SK-N-SH (cell line): ENCODE measurements at places on chromosomes 13 and 19.

DNA sequence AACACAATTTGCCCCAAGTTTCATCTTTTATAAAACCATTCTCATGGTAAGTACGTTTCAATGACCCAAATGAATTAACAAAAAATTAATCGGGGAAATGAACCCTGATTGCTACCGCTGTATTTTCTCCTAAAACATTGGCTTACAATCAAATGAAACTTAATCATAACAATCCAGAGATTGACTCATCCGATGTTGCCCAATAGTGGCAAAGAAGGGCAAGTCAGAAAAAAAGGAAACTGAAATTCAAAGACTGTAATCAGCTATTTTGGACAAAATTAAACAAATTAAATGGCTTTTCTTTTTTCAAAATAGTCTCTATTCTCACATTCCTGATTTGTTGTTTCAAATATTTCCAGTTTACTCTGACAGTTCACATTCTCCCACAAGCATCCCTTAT lies 3.9 kb upstream of the ACOD1 start:
- DNase-seq = no peak

DNA sequence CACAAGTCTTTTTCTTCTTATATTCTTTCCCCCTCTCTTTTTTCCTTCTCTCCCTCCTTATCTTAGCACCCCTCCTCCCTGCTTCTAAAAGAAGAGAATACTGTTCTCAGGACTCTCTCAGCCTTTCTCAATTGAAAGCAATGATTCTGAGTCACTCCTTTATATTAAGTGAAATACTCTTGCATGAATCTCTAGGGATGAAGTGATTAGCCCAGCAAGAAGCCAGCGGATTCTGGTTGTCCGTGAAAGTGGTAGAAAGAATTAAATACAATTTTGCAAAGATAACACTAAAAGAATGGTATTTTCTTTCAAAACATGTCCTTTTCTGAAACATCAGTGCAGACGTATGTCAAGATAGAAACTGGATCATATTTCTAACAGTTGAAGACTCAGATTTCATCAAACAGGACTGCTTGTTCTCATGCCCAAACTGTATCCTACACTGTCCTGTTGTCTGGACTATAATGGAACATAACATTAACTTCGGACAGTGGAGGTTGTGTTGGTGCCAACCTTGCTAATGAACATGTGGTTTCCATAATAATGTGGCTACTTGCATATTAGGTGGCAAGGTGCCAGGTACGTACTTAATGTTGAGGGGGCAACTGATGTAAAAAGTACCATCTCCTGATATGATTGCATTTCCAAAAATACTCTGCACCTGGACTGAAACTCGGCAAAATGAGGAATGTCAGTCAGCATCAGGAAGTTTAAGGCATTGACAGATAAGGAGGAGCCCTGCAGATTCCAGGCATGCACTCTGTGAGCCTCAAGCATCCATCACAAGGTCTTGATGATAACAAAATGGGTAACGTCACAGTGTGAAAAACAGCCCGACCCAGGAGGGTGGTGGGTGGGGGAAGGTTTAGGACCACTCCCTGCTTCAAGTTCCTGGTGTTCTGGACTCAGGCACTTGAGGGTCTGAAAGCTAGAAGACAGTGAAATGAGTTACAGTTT lies 357.2 kb downstream of the DLEU7 start:
- DNase-seq = peak; percentile 27

DNA sequence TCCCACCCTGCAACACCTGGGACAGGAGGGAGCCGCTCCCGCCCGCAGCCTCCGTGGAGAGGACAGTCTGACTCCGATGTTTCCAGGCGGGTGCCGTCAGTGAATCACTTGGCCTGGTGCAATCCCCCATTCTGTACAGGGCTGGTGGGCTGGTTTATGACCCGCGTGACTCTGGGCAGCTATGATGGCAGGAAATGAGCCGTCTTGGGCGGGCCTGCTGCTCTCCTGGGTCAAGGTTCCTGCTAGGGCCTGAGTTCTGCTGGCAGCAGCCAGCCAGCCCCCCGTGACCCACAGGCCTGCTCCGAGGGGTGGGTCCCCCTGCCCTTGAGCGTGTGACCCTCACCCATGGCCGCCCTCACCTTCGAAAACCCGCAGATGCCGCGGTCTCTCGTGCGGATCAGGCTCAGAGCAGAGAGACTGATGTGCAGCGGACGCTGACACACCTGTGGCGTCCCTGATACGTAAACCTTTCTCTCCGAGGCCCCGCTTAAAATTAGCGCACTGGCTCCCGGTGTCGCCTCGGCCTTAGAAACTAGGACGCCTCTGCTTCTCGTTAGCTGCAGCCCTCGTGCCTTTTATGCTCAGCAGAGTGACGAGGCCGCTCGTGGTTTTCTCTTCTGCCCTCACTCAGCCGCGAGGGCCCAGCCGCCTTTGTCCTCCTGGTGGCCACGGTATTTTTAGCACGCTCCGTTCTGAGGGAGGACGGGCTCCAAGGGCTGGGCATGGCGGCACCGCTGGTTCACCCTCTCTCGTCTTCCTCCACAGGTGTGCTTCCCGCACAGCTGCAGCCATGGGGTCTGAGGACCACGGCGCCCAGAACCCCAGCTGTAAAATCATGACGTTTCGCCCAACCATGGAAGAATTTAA lies 63.4 kb downstream of the KDM4B start:
- DNase-seq = no peak

DNA sequence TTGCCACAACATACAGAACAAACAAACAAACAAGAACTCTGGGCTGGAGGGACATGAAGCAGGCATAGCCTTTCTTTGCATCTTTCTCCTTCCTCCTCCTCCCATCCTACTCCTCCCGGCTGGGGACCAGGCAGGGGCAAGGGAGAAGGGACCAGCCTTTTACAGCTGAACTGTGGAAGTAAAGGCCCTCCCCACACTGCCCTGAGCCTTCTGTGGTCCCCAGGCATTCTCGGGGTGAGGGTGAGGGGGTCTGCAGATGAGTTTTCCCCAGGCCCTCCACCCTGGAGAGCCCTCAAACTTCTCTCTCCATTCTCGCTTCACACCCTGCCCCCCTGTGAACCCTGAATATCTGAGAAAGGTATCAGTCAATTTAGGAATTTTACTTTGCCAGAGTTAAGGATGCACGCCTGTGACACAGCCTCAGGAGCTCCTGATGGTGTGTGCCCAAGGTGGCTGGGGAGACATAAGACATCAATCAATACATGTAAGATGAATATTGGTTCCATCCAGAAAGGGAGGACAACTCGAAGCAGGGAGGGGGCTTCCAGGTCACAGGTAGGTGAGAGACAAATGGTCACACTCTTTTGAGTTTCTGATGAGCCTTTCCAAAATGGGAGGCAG lies 170.9 kb downstream of the COL4A1 start:
- no peak for DNase-seq

- no peak for DNase-seq
These were observed 1168.4 kb downstream of the SLITRK1 start for GRCh38 chr13:82713687-82714405.

DNA sequence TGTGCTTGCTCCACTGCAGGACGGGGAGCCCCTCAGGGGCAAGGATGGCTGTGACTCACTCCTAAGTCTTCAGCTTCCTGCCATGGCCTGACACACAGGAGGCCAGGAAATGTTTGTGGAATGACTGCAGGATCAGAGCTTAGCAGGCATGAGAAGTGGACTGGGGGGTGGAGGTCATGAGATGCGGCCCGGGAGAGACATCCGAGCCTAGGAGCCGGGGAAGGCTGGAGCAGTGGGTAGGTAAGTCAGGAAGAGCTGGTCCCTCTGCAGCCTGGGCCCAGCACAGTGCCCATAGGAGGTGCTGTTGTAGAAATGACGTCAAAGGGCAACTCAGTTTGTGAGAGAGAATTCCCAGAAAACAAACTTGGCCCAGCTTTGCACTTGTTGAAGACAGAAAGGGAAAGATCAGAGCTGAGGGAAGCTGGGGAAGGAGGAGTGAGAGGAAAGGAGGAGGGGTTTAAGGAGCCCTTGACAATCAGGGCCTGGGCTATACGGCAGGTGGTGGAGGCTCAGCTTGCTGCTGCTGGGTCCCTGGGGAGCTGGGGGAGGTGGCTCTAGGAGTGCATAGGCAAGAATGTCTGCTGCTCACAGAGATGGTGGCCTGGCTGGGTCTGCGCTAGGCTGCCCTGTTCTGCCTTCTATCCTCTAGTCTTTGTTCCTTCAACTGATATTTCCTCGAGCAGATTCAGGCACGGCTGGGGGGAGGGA lies 18.5 kb downstream of the POU2F2 start:
- no peak for DNase-seq

DNA sequence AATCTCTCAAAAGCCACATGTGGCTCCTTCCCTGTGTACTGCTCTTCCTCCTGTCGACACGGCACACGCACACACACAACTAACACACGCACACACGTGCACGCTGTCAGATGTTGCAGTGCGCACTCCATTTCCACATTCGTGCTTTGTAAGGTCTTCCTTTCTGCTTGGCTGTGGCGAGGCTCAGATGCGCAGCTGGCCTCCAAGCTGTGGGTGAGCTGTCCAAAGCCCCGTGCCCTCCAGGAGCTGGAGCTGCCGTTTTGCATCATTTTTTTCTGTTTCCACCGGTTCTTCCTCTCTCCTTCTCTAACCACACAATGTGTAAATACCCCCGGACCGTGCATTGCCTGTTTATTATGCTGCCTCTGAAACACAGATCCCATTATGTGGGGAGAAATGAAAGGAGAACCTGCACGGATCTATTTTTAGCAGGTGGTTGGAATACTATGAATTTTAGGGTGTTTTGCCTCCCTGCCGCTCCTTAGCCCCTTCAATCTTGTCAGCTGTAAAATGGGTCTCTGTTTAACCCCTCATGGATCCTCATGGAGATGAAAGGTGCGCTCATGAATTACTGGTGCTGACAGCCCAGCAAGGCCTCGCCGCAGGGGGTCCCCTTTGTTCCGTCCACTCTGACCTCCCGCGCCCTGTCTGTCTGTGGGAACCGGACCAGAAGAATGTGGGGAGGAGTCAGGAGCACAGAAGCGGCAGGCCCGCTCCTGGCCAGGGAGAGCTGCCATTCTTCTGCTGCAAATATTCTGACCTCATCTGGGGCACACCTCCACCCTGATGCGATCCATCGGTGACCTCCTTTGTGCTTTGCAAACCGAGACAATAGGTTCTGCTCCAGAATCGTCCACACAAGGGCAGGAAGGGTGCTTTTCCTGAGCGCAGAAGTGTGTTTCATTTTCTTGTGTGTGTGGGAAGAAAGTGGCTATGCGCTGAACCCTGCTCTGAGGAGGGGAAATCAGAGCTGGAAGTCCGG lies 137.7 kb downstream of the SOX1 start:
- no peak for DNase-seq

- DNase-seq = no peak
These were observed 63.5 kb upstream of the SPATA13 start for GRCh38 chr13:24097064-24097463.

- DNase-seq = no peak
These were observed 9.8 kb downstream of the PLK5 start for GRCh38 chr19:1533510-1534150.

GRCh38 chr13:38755793-38756192 lies 68.9 kb downstream of the FREM2 start:
- DNase-seq = no peak

GRCh38 chr19:13712767-13713201 lies 51.5 kb upstream of the MRI1 start:
- no peak for DNase-seq

DNA sequence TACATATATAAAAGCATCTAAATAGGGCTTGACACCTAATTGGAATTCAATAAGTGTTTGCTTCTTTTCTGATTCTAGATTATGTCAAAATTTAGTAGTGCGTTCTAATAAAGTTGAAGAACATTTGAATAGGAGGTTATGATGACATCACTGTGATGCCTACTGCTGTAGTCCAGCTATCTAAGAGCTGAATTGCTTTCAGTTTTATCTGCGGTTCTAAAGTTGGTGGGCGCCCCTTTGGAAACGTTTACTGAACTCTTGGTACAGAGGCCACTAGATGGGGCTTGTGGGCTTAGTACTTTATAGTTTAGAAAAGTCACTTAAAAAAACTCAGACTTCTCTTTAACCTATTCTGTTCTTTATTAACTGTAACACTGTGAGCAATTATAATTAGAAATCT lies 776.9 kb downstream of the GPC5 start:
- peak; percentile 62 for DNase-seq

GRCh38 chr13:39273953-39274738 lies 235.9 kb downstream of the NHLRC3 start:
- DNase-seq = no peak

- no peak for DNase-seq
These were observed 3.4 kb upstream of the UBE2L5 start for GRCh38 chr13:30418717-30419459.

- no peak for DNase-seq
These were observed 26.8 kb downstream of the ZNF350 start for GRCh38 chr19:51959791-51960190.

- no peak for DNase-seq
These were observed 416.4 kb downstream of the DCT start for GRCh38 chr13:94063096-94063495.

DNA sequence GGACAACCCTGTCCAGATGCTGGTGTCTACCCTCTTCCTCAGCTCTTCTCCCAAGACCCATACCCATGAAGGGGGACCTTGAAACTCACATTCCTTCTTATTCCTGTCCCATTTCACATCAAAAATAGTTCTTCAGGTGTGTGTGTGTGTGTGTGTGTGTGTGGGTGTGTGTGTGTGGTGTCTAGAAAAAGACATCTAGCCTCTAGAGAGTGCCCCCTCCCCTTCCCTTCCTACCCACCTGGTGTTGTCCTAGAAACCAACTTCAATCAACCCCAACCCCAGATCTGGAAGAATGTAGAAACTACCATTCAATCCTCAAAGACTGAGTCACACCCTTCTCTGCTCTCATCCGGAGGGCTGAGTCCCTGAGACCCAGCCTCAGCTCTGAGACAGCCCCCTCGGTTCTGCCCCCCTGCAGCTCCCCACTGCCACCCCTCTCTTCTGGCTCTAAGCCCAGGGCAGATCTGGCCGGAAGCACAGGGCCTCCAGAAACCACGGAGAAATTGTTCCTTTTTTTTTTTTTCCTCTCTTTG lies 3.5 kb downstream of the KCNN4 start:
- peak; percentile 69 for DNase-seq

DNA sequence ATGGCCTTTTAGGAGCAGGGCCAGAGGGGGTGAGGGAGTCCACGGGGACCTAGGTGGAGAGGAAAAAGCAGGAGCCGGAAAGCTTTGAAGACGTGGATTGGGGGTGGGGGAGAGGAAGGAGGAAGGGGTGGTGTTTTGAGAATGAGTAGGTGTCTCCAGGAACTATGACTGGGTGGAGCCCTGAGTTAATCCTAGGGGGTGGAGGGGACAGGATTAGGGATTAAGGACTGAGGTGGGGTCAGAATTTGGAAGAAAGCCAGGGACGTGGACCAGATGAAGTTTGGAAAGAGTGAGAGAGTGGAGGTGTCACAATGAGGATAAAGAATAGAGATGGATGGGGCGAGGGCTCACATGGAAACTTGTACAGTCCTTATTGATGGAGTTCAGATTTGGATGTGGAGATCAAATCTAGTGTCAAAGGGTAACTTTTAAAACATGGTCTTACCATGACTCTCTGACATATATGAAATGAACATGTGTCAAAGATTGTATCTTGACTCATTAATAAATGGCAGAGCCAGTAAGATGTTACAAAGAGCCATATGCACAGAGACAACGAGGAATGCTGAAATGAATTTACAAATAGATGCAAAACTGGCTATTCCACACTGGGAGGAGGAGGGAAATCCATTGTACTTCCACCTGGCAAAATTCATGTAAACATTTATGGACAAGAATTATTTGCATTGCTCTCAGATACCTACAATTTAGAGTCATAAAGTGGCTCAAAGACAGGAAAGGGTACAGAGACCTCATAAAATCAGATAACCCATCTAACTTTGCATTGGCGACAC lies 1.7 kb upstream of the KLK13 start:
- no peak for DNase-seq

GRCh38 chr13:54312885-54313284 lies 1284.3 kb downstream of the OLFM4 start:
- no peak for DNase-seq
